ENCODE measurements at places on chromosomes 13 and 19. TPM values are rescaled to one million over a fixed set of nuclear protein-coding genes. Genes with fewer than 3 reads are reported as not detected.

Gene ATP4A
- not detected for total RNA-seq

Gene ZNF112
- total RNA-seq, result 0.28 TPM

Gene PSG11
- total RNA-seq, result not detected

Gene CYP2A7
- not detected for total RNA-seq

Gene PRR22
- 3.8 TPM for total RNA-seq

Gene HIPK4
- not detected for total RNA-seq

GRCh38 chr19:47157431-47158321 is 27.0 kb downstream of the SAE1 start:
- peak overlapping the region; percentile 73 for H3K4me3 ChIP-seq
- H3K36me3 ChIP-seq, result peaks cover 33% of the 10 kb centered on the region
- peak overlapping the region; percentile 86 for H3K27ac ChIP-seq
- peaks cover 39% of the 10 kb centered on the region for H3K4me1 ChIP-seq
- DNase-seq, result no peak
- H3K27me3 ChIP-seq, result no peaks in the 10 kb centered on the region

- H3K27me3 ChIP-seq, result no peaks in the 10 kb centered on the region
- H3K4me3 ChIP-seq, result no peak overlapping the region
- H3K36me3 ChIP-seq, result peaks cover 3% of the 10 kb centered on the region
- no peak overlapping the region for H3K27ac ChIP-seq
- DNase-seq, result no peak
These were observed 130.2 kb downstream of the MIPEP start for GRCh38 chr13:23758798-23759527.

Measured in activated naive CD8-positive, alpha-beta T cell treated with anti-CD3 and anti-CD28 coated beads, Interleukin-2, amount 10 ng/mL, durations not matched to agents 7 days and 5 days (primary cell).